NCI-H2081 treated with DMSO at 0.1 percent for 48 hours (cell line): ENCODE measurements at places on chromosomes 1 and 21.

- DNase-seq, result no peak
Observed at GRCh38 chr1:51750218-51750617, 128.3 kb downstream of the NRDC start.

- DNase-seq, result no peak
Observed at GRCh38 chr1:230749635-230750034, 2.4 kb downstream of the CAPN9 start.

DNA sequence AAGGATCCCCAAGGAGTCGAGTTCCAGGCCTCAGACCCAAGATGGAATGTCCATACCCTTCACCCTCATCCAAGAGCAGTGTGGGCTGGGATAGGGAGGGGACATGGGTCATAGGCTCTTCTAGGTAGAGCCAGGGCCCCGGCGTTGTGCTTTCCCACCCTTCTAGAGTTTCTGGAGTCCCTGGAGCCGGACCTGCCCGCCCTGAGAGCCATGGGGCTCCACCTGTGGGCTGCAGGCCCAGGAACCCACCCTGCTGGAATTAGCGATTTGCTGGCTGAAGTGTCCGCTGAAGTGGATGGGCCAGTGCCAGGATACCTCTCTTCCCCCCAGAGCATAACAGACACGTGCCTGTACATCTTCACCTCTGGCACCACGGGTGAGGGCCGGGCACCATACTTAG lies 1.1 kb downstream of the SLC27A3 start:
- DNase-seq, result no peak

- DNase-seq, result no peak
Observed at GRCh38 chr1:27806758-27807157, 23.8 kb upstream of the PPP1R8 start.

- no peak for DNase-seq
Observed at GRCh38 chr1:54812801-54813484, 11.8 kb upstream of the TTC22 start.

DNA sequence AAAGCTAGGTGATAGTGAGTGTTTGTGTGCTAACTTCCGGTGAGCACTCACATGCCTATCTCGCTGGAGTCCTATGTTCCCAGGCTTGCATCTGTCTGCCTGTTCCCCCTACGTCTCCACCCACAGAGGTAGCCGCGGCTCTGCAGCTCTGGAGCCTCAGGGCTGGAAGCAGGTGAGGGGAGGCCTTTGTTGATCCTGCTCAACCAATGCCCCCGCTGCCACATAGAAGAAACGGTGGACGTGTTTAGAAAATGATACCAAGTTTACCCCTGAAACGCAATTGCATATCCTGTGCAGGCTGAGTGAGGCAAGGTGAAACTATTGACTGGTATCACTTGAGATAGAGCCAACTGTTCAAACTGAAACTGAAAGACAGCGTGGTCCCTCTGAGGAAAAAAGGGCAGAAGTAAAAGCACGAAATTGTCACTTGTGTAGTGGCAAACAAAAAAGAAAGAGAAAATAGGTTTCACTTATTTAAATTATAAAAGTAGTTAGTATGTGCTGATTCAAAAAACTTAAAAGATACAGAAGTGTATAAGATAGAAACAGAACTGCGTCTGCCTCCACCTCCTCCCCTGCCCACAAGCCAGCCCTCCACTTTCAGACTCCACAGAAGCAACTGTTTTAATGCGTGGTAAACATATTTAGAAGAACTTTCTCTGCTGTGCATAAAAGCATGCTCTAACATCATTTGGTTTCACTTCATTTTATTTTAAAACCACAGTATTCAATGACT lies 38.6 kb upstream of the ETS2 start:
- no peak for DNase-seq

DNA sequence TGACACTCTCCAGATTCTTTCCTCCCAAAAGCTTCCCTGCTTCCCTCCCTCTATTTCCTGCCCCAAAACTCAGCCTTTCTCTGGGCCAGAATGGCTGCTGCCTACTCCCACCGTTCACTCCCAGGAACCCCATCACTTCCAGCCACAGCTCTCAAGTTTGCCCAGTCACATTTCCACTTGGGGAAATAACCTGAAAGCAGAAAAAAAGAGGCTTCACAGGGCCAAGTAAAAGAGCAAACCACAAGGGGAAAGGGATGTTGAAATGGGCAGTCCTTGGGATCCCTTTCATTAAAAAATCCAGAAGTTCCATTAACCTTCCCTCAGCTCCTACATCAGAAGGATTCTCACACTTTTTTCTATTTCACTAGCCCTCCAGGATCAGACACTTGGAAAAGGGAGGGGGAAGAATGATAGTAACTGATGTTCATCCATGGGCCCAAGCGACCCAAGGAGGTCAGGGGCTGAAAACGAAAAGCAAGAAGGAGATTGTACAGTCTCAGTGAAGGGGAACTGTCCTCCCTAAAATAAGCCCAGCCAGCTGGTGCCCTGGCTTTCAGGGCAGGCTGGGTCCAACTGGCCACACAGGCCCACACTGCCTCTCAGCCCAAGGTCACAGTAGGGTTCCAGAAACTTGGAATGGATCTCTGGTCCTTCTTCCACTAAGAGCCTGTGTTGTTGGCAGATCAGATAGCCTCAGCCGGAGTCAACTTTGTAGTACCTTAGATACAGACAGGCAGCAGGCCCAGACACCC lies 49.7 kb downstream of the DMAP1 start:
- no peak for DNase-seq

GRCh38 chr1:147613506-147613905 lies 56.8 kb downstream of the ACP6 start:
- no peak for DNase-seq
